Activated CD4-positive, alpha-beta T cell treated with anti-CD3 and anti-CD28 coated beads, Interleukin-2, amount 50 U/mL, for 4 hours (primary cell): ENCODE measurements at places on chromosomes 5 and 9.

- DNase-seq = no peak
Observed at GRCh38 chr9:114238891-114239875, 83.7 kb upstream of the ORM1 start.

- no peak for DNase-seq
Observed at GRCh38 chr5:154332451-154332850, 113.3 kb upstream of the SAP30L start.

- DNase-seq = no peak
Observed at GRCh38 chr5:125870256-125870655, 553.0 kb upstream of the GRAMD2B start.

GRCh38 chr5:887947-888637 is 4.5 kb downstream of the BRD9 start:
- no peak for DNase-seq

DNA sequence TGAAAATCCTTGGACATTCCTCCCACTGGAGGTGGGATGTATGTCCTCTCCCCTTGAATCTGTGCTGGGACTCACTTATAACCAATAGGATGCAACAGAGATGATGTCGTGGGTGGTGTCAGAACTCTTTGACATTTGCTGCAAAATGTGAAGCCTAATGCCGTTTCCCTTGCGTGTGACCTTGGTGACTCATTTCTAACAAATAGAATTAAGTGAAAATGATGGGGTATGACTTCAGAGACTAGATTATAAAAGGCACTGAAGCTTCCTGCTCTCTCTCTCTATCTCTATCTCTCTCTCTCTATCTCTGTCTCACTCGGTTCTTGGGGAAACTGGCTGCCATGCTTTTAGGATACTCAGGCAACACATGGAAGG is 126.1 kb upstream of the STC2 start:
- DNase-seq = no peak

DNA sequence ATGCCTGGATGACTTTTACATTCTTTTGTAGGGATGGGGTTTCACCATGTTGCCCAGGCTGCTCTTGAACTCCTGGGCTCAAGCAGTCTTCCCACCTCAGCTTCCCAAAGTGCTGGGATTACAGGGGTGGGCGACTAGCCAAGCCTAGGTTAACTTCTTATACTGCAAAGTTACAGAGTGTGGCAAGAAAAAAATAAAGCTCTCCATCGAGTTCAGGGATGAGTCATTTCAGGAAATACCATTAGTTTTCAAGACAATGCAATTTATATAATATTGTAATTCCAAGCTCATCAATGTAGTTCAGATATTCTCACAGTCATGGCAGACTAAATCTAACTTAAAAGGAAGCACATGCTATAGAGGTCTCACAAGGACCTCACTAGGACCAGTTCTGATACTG is 11.5 kb upstream of the ABO start:
- no peak for DNase-seq

DNA sequence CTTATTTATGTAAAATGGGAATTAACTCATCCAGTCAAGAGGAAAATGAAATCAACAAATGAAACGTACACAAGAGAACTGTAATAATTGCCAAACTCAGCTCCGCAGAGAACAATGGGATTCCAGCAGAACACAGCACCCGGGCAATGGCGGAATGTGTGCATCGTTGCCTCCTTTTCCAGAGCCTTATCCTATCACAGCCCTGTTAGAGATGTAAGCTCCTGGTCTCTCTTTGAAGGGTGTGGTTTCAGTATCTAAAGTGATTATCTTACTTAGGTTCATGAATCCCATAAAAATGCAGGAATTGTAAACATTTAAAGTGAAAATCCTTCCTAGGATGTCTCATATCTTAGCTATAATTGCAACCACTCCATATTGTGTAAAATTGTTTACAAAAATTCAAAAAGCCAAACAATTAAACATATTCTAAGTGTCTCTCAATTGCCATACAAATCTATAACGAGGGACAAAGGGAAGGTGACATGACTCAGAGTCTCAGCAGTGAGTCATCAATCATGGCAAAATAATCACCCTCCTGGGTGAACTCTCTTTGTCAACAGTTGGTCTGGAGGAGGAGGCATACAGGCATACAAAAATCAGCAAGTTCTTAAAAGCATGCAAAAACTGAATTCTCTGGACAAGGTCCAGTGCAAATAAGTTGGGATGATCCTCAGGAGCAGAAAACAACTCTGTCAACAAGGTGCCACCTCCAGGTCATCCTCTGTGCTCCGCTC is 22.6 kb downstream of the SEMA5A start:
- DNase-seq = no peak

DNA sequence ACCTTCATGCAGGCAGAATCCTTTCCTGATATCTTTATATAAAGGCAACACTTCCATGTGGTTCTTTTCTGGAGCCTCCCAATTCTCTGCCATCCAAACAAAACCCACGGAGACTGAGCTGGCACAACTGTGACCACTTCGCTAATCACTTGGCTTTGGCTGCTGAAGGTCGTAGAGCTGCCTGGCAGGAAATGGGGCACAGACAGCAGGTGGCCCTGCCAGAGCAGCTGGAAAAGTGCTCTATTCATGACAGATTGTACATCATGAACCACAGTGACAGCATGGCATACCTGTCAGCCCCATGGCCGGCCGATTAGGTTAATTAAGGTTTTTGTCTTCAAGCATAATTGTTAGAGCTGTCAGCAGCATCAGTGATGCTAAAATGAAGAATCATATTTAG is 141.9 kb upstream of the ANKRD55 start:
- DNase-seq = no peak

GRCh38 chr9:28999057-28999456 is 1425.8 kb upstream of the C9orf72 start:
- no peak for DNase-seq

GRCh38 chr5:178434016-178434761 is 156.0 kb downstream of the COL23A1 start:
- DNase-seq = no peak

DNA sequence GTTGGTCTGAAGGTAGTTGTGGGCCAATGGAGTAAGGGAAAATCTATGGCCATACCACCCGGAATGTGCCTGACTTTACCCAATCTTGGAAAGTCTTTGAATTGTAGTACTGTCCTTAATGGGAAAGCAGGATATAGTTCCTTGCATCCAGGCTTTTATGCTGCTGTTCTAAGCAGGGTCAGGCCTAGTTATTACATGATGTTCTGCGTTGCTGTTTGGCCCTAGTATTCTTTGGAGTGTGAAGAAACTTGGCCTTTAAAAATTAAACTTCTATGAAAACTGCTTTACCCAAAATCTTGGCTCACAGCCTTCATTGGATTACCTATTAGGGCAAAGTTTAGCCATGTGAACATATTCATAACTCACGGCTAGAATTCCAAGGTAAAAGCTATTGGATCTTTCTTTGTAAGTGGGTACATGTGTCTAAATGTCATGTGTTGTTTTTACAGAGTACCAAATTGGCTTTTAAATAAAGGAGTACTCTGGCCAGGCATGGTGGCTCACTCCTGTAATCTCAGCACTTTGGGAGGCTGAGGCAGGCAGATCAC is 211.1 kb downstream of the DTWD2 start:
- DNase-seq = no peak

DNA sequence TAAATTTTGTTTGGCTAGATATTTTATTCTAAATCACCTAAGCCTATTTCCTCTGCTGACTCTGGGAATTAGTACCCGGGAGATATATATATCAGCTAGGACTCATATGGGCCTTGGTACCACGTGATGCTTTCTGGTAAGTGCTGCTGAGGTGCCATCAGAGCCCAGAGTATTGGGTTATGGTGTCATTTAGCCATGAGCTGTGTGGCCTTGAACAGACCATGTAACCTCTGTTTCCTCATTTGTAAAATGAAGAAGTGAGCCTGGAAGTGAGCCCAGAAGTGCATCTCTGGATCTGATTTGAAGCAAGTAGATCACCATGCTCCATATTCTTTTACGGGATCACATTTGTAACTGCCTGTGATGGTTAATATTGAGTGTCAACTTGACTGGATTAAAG is 126.1 kb downstream of the GPBP1 start:
- no peak for DNase-seq

DNA sequence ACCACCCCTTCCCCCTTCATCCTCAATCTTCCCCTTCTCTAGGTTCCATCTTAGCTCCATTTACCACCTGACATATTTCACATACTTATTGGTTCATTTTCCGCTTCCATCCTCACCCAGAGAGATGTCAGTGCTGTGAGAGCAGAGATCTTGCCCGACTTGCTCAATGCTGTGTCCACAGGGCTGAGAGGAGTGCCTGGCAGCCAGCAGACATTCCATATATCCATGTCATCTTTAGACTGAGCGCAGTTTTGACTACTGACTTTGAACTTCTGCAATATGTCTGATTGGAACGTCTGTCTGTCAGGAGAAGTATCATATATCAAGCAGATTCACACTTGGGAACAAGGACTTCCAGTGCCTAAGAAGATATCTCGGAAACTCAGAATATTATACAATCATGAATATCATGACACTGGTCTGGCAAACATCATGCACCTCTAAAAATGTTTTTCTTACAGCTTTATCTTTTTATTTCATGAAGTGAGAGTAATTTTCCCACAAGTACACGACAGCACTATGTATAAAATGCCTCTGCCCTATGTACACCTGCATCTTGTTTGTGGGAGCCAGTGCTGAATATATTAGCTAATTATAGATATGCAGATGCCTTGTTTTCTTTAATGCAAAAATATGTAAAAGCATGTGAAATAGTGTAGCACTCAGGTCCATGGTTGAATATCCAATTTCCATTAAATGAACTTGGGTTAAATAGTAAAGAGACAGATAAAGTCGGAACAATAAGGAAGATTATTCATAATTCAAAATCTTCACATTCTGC is 454.0 kb upstream of the DAP start:
- DNase-seq = no peak

DNA sequence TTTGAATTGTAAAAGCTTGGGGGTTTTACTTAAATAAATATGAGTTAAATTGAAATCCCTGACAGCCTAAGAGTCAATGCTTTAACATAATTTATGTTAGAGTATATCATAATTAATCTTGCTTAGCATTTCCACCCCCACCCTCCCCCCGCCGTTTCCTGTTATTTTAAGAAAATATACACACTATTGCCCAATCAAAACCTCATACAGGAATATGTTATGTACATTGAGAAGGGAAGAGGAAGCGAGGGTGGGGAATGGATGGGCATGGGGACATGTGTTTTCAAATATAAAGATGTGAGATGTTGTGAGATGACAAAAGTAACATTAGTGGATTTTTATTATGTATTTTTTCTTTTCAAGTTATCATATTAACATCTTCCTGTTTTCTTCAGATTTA is 561.1 kb upstream of the MEF2C start:
- DNase-seq = no peak

DNA sequence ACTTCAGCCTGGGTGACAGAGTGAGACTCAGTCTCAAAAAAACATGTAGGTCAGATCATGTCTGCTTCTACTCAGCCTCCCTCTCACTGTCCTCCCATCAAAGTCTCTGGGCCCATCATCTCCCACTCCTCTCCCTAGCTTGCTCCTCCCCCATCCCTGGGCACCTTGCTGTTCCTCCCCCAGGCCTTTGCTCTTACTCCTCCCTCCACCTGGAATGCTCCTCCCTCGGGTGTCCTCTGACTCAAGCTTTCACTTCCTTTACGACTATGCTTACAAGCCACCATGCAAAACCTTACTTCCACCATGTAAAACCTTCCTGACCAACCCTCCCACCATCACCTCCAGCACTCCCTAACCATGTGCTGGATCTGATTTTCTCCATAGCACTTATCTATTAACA is 51.5 kb downstream of the MTMR12 start:
- no peak for DNase-seq

DNA sequence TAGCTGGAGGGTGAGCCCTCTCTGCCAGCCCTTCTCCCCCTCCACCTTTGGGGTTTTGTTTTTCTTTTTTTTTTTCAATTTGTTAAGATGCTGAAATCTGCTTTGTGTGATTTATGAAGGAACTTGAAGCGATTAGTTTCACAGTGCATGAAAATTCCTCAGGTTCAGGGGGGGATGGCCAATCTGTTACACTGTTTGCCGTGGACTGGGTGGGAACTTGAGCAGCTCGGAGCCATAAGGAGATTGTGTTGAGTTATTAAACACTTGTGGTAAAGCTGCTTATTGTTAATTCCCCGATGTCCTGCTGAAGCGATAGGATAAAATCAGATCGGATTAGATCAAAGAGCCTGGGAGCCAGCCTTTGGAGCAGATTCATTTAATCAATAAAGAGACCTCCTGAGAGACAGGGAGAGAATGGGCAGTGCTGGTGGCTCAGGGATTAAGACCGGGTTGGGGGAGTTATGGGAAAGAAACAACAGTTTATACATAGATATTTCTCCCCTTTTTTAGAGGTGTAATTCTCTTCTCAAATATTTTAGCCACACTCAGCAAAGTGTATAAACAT is 105.8 kb upstream of the SPATA31D4 start:
- no peak for DNase-seq

DNA sequence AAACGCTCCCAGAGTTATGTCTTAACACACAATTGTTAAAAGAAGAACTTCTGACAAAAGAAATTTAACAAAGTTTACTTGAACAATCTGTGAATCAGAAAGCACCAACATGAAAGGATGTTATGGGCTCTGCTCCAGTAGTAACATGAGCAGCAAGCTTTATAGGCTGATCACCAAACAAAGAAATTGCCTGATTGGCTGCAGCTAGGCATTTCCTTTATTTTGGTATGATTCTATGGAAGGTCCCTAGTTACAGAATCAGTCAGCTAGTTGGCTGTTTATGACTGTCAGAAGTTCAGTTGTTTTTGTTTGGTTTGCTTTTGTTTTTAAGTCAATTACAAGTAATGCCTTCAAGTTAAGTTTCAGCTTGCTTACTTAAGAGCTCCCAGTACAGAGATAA is 102.4 kb upstream of the SMC2 start:
- DNase-seq = no peak

DNA sequence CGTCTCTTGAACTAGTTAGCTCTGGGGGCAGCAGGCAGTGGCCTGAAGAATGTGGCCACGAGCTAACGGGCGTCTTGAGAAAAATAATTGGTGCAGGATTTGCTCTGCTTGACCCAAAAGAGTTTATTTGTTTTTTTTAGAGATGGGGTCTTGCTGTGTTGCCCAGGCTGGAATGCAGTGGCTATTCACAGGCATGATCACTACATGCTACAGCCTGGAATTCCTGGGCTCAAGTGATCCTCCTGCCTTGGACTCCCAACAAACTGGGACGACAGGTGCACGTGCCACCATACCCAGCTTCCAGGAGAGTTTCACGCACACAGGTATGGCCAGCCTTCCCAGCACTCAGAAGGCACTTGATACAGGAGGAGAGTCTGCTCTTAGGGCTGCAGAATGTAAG is 203.8 kb downstream of the MLLT3 start:
- no peak for DNase-seq

- DNase-seq = no peak
Observed at GRCh38 chr5:10467281-10468198, 25.9 kb downstream of the ROPN1L start.

DNA sequence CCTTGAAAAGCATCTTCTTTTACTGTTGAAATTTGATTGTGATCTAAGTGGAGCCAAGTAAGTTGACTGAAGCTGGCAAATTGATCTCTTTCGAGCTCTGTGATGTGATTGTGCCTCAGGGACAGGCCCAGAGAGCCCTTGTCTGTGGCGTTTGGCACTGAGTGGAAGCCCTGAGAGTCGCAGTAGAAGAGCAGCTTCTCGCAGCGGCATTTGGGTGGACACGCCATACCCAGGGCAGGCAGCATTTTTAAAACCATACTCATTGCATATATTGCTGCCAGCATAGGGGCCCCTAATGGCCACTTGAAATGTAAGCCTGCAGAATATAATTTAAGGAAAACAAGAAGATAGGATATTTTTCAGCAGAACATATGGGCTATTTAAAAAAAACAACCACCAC is 894 bp downstream of the LRRTM2 start:
- no peak for DNase-seq
